Inflammatory macrophage (primary cell): ENCODE measurements at places on chromosomes 4 and X.

DNA sequence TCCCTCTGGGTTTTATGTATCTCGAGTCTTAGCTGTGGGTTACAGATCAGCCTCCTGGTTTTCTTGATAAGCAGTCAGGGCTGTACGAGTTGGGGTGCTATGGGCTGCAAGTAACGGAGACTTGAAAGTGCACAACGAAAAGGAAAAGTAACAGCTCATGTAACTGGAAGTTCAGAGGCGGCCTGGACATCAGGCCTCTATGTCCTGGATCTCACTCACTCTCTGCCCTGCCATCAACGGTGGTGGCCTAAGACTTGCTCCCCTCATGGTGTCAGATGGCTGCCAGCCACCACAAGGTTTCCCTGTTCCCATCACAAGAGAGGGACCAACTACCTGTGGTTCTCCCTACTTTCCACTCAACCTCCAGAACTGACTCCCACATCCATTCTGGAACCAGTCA lies 4.8 kb downstream of the PPP2R2C start:
- DNase-seq, result no peak

GRCh38 chrX:13268874-13269273 lies 51.0 kb downstream of the ATXN3L start:
- DNase-seq, result no peak

DNA sequence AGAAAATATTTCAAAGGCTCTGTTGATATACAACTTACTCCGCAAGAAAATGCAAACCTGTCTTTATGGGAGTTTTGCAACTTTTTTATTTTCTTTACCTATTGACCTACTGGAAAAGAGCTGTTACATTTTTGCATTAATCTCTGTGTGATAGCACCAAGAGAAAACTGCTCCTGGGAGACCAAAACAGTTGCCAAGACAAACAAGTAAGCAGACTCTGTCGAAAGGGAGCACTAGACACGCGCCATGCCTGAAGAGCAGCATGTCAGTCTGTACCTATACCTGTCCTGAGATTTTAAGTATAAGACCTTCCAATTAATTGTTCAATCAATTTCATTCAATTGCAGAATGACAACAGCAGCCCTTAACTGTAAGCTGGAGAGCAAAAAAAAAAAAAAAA lies 56.0 kb upstream of the TECRL start:
- DNase-seq, result no peak

DNA sequence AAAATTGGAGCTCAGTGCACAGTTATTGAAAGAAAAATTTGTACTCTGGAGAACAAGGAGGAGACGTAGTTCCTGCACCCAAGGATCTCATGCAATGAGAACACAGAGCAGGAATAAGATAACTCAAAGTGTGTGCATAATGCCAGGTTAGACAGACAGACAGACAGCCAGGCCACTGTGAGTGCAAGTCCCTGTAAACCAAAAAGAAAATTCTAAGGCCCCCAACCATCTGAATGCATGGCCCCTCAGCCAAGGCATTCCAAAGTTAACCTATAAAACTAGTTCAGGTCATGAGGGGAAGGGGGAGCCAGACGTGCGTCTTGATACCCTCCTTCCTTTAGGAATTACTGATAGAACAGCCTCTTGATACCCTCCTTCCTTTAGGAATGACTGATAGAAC lies 94.5 kb upstream of the ENPP6 start:
- no peak for DNase-seq

- DNase-seq, result no peak
These were observed 512.0 kb upstream of the FAT1 start for GRCh38 chr4:187235456-187236170.

DNA sequence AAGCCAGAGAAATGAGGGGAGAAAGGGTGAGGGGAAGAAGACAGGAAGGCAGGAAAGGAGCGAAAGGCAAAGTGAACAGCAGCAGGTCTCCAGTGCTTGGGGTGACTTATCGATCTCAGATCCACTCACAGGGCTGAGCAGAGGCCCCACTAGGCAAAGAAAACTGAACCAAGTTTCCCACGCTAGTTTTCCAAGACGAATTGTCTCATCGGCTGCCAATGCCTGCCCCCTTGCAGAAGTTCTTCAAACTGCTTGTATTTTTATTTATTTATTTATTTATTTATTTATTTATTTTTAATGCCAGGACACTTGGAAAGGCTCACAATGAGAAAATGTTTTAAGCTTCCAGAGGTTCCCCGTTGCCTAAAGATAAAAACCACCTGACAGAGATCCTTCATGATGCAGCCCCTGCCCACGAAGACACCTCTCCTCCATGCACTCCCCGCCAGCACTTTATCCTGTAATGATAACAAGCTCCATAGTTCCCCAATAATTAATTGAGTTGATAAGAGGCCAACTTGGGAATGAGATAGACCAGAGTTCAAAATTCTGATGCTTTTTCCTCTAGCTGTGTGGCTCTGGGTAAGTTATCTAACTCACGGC lies 43.2 kb downstream of the QDPR start:
- DNase-seq, result peak; percentile 34

DNA sequence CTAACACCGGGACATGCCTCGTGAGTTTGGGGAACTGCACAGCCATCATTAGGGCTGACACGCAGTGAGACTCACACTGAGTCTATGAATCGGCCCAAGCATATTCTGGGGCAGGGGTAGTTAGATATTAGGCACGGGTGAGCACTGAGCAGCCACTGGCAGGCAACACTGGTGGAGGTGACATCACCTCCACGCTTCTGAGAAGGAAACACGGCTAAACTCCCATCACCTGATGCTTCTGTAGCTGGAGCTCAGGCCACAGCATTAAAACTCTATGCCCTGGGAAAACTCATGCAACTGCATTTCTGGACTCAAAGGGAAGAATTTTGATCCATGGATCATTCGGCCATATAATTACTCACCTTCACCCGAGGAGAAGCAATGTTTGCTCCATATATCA lies 100.8 kb upstream of the OTUD4 start:
- no peak for DNase-seq

- no peak for DNase-seq
These were observed 16.9 kb upstream of the TMEM271 start for GRCh38 chr4:592825-593520.

GRCh38 chr4:136319789-136320464 lies 1212.4 kb downstream of the PCDH18 start:
- DNase-seq, result no peak

GRCh38 chr4:165203541-165204461 lies 3.6 kb upstream of the KLHL2 start:
- DNase-seq, result no peak

- no peak for DNase-seq
These were observed 1824.2 kb upstream of the TENM3 start for GRCh38 chr4:180418819-180419531.

DNA sequence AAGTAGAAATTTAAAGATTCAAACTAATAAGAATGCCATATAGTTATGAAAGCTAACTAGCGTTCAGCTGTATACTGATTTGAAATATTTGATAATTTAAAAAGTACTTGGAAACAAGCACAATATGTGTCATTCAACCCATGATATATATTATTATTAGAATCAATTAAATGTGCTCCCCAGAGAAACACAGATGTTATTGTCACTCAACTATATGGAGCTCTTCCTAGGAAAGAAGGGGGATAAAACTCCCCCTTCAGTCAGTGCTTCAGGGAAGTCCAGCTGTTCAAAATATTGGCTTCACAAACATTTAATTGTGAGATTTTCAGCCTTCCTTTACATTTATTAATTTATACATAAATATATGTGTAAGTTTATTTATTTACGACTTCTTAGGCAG lies 135.9 kb downstream of the SLC4A4 start:
- no peak for DNase-seq
